ENCODE measurements at places on chromosomes 4 and X.

DNA sequence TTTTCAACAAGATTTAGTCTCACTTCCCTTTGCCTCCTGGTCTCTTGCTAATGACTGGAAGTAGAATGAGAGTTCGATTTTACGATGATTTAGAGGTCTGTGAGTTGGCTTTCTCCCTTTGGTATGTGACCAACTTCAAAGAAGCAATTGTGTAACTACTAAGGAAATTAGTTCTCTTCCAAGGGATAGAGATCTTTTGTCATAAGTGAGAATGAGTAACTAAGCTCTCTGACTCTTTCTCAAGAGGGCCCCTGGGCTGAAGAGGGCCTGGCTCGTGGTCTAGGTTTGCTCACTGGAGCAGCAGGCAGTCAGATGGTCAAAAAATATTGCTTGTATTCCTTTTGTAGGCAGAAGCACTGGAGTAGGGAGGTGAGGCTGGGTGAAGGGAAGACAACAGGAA lies 176.3 kb downstream of the ENOX2 start:
- no peak for DNase-seq

- no peak for DNase-seq
These were observed 11.6 kb upstream of the CTBP1 start for GRCh38 chr4:1260418-1261106.

GRCh38 chr4:78939667-78940008 lies 400 bp upstream of the PAQR3 start:
- DNase-seq = no peak

DNA sequence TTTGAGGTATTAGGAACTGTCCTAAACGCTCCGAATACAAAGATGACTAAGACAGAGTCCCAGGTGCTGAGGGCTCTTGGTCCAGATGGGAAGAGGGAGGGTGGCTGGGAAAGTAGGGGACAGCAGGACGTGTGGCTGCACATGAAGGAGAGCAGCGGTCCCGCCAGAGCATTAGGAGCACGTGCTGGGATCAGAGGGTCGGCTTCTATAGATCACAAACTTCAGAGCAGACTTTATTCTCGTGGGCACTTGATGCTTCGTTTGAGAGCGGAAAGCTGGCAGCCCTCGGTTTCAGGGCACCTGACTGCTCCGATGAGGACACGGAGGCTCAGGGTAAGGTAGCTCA lies 26.1 kb downstream of the ZBTB49 start:
- DNase-seq = no peak

DNA sequence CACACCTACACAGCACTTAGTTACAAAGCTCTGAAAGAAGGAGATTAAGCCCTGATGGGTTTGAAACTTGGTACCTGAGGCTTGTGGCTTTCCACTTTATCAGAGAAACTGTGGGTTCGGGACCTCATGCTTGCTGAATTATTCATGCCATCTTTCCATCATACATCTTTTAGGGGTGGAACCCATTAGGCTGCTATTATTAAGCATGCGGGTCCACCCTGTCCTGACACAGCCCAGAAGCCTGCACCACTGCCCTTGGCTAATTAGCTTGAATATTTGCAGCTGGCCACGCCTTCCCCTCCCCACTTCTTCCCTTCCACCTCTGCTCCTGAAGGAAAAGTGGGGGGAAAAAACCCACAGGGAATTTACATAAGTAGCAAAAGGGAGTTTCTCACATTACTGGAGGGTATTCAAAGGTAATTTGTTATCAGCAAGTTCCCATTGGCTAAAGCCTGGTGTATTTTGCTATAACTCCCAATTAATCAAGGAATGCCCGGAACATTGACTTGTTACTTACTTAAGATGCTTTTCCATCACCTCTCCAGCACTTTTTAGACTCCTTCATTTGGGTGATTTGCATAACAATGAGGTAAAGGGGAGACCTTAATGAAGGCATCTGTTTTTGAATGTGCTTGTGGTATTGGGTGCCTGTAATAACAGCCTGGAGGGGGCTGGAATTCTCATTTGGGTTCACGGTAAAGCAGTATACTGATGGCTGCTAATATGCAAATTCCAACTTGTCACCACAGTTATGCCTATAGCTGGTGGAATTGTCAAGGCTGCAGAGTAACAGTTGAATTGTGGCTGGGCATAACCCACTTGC lies 231.7 kb upstream of the GATB start:
- DNase-seq = no peak

GRCh38 chr4:11919316-11919715 lies 490.6 kb upstream of the HS3ST1 start:
- no peak for DNase-seq

GRCh38 chr4:23207059-23207458 lies 514.3 kb downstream of the GBA3 start:
- no peak for DNase-seq

GRCh38 chr4:169154121-169154520 lies 116.6 kb downstream of the SH3RF1 start:
- DNase-seq = no peak

DNA sequence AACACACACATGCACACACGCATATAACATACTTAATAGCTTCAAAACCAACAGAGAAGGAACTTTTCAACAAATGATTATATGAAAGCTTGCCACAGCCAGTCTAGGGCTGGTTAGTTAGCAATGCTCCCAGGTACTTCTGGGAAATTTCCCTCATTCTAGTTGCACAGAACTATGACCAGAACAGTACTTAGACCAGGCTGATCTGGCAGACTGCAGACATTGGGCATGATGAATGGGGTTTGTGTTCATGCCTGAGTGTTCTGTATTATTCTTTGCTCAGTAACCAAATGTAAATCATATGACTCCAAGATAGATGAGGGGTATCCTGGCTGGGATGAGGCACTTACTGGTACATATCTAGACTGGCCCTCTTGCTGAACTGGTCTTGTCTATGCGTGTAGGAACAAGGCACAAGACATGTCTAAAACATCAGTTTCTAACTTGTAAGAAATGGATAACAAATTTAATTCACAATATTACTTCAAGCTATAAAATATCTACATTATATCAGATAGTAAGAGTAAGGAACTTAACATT lies 50.3 kb upstream of the GEMIN8 start:
- no peak for DNase-seq

- DNase-seq = no peak
These were observed 18.2 kb upstream of the CTBP1 start for GRCh38 chr4:1266881-1267763.

Data from AG04450 (cell line).